ENCODE measurements at places on chromosomes 5 and 9.

DNA sequence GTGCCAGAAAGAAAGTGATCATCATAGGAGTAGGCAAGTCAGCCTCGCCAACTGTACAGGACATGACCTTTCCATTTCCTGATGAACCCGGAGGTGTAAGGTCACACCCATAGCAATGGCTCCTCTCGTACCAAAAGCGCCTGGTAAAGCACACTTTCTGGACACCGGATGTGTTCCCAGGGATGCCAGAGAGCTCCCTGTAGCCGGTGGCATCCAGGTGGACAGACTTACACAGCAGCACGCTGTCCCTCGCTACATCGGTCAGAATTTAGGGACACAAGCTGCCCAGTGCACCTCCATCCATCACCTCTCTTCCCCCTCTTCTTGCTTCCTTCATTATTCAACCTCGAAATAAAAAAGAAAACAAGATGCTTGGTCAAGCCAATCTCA lies 105.4 kb downstream of the SYK start:
- no peak for DNase-seq

- DNase-seq = no peak
These were observed 19.0 kb upstream of the PSIP1 start for GRCh38 chr9:15529566-15530324.

DNA sequence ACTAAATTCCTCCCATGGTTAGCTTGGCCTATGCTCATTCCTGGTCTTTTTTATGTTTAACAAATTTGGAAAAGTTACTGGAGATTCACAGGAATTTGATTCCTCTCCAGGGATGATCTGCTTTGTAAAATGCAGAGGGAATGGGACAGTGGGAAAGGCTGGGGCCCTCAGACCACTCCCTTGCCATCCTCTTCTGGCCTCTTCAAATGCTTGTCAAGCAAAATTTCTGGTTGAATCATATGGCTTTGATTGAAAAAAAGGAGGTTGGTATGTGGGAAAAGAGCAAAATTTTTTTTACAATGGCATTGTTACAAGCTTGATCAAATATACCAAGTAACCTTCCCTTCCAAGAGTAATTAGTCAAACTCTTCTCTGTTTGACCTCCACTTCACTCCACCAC lies 225.1 kb downstream of the PIK3R1 start:
- no peak for DNase-seq

DNA sequence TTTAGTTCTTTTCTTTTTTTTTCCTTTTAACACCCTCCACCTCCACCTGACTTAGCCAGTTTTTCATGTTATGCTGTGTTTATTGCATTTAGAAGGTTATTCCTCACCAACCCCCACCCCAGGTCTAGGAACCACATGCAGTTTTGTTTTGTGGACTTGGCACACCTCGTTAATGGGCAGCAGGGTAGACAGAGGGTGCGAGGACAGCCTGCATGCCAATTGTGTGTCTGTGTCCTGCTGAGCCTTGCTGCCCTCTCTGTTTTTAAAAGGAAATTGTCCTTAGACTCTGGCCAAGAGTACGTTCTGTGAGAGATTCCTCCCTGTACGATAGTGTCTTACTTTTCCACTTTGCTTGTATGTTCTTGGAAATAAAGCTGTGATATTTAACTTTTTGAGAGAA lies 13.9 kb downstream of the PIK3R1 start:
- DNase-seq = no peak

- DNase-seq = no peak
These were observed 24.1 kb upstream of the TCOF1 start for GRCh38 chr5:150333400-150333799.

DNA sequence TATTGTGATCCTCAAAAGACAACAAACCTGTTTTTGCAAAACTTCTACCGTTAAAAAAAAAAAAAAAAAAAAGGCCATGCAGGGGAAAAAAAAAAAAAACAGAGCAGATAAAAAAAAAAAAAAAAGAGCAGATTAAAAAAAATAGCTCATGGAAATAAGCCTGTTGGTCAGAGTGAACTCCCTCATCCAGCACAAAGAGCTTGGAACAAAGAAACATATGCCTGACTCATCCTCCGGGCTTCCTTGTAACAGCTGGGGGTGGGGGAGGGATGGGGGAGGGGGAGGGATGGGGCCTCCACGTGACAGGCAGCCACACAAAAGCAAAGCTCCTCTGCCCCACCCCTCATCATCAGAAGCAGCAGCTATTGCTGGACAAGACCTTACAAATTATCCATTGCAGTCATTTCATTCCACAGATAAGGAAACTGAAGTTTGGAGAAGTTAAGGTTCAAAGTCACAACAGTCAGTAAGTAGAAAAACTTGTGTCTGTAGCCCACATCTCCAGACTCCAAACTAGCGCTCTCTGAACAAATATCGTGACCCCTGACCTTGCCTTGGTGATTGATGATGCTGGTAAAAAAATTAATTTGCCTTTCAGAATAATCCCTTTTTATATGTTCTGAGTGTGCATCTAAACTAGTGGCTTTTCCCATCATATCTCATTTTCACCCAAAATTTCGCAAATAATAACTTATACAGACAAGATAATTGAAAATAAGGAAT lies 38.9 kb downstream of the SLC35D2 start:
- no peak for DNase-seq

DNA sequence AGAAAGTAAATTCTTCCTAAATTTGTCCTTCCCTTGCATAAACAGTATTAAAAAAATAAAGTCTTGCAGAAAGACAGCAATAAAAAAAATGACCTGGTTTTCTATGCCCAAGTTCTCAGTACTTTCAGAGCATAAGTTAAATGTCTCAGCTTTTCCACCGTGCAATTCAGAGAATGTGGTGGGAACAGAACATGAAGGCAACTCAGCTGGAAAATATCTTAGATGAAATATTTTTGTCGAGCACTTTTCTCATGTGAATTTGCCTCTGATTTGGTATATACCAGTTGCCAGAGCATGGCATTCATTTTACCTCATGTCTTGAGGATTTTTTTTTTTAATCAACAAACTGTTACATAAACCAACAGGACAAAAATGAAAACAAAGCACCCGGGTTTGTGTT lies 176.1 kb downstream of the CETN3 start:
- DNase-seq = no peak

- DNase-seq = no peak
These were observed 1707.8 kb upstream of the ACO1 start for GRCh38 chr9:30676651-30677050.

DNA sequence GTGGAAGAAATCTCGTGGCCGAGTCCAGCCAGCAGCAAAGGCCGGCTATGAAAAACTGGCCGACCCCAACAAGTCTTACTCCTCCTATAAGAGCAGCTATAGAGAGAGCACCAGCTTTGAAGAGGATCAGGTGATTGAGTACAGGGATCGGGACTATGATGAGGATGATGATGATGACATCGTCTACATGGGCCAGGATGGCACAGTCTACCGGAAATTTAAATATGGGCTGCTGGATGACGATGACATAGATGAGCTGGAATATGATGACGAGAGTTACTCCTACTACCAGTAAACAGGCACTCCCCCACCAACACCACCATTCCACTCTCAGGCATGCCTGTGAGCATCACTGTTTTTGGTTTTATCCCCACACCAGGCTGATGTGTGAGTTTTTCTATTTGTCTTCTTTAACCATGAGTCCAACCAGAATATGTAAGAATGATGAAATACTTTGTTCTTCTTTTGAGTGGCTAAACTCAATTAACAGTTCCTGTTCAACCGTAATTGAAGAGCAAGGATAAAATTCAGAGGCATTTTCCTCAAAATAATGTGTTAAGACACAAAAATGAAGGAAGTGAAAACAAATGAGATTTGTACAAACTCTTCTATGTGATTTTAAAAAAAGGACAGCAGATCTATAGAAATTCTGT lies 35.5 kb downstream of the RFK start:
- DNase-seq = no peak

- no peak for DNase-seq
These were observed 67.8 kb downstream of the MEF2C start for GRCh38 chr5:88815050-88815789.

- peak; percentile 13 for DNase-seq
These were observed 64.0 kb upstream of the FYB1 start for GRCh38 chr5:39283231-39283818.

GRCh38 chr5:129098488-129099183 lies 4.1 kb downstream of the ISOC1 start:
- DNase-seq = no peak

GRCh38 chr5:74957906-74958305 lies 91.7 kb upstream of the FAM169A start:
- no peak for DNase-seq

- no peak for DNase-seq
These were observed 44.2 kb downstream of the NLN start for GRCh38 chr5:65766175-65766574.

GRCh38 chr5:6143523-6143922 lies 234.8 kb downstream of the MED10 start:
- DNase-seq = no peak

DNA sequence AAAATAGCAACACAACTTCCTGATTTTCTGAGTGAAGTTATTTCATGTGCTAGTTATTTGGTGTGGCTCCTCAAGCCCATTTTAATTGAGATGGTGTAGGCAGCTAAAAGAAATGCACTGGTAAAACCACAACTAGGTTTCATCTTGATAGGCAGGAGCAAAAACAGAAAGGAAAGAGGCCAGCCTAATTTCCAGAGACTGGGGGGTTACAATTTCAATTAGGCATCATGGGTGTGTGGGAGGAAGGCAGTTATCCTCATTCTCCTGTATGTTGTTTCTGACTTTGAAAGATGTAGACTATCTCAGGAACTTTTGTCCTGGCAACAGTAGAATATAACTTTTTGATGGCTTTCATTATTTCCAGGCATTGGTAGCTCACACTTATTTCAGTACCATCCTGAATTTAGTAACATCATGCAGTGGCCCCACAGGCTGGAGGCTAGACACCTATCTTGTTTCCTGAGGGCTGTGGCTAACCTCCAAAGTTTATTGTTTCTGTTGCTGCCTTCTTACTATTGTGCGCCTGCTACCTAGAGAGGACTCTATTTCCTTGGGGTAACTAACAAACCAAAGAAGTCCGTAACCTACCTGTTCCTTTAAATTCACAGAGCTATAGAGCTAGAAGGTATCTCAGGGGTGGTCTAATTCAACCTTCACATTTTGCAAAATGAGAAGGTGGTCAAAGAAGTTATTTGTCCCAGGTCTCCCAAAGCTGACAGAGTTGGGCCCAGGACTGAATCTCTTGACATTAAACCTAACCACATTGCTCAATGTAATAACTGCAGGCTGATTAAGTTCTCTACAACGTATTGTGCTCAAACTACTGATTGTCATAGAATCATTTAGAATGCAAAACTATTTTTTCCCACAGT lies 42.4 kb downstream of the FYB1 start:
- peak; percentile 39 for DNase-seq

DNA sequence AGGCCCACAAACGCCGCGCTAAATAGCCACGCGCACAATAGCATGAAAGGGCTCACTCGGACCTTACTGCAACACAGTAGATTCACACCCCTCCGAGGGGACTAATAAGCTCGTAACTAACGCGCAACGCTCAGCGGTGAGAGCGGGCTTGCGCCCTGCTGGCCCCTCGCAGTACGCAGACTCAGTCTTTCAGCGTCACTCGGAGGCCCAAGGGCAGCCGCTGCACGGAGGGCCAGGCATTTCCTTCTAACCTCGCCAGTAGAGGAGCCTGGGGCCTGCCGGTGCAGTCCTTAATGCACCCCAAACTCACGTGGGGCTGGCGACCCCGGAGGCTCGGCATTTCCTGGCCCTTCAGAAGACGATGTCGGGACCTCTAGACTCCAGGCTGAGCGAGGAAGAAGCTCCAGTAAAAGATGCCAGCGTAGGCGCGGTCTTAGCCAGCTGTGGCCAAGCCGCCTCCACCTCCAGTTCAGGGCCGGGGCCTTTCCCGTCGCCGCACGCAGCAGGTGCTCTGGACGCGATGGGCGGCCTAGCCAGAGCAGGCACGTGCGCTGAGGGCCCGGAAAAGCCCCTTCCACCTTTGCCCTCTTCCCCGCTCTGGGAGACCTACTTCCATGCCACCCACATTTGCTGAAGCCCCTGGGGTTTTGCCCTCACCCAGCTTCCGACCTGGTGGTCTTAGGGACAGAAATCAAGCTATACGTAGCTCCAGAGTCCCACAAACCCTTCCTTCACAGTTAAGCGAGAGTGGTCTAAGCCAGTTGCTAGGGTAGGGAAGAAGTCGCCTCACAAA lies 38.3 kb upstream of the TIFAB start:
- no peak for DNase-seq

GRCh38 chr5:3313569-3313968 lies 282.1 kb upstream of the IRX1 start:
- no peak for DNase-seq
